Karpas-422 (cell line): ENCODE measurements at places on chromosomes 12 and 14. TPM values are rescaled to one million over a fixed set of nuclear protein-coding genes. Genes with fewer than 3 reads are reported as not detected.

The PRICKLE1 gene
- total RNA-seq: 1.1 and 1.9 TPM in 2 replicates

The NXPH4 gene
- total RNA-seq: 2.9 and 4.2 TPM in 2 replicates

The KRT80 gene
- not detected in 2 replicates for total RNA-seq

The CD69 gene
- 0.22 and 0.34 TPM in 2 replicates for total RNA-seq

The GPR84 gene
- 0.29 TPM in 1 of 2 replicates, not detected in the other for total RNA-seq

The VDR gene
- total RNA-seq: not detected in 2 replicates

The SLCO1C1 gene
- not detected in 2 replicates for total RNA-seq

The TAS2R13 gene
- 3.2 and 8.9 TPM in 2 replicates for total RNA-seq

The NOVA1 gene
- not detected in 2 replicates for total RNA-seq

The A2ML1 gene
- not detected in 2 replicates for total RNA-seq

The RPGRIP1 gene
- total RNA-seq: not detected in 2 replicates

The ASCL1 gene
- not detected in 2 replicates for total RNA-seq

The HOXC9 gene
- total RNA-seq: not detected in 2 replicates

The KLHL33 gene
- not detected in 2 replicates for total RNA-seq

The FBLN5 gene
- not detected in 2 replicates for total RNA-seq

The LALBA gene
- total RNA-seq: not detected in 2 replicates

The GRIP1 gene
- total RNA-seq: 0.07 and 4.5 TPM in 2 replicates

The ZNF385A gene
- 4.1 and 12.2 TPM in 2 replicates for total RNA-seq
